Airway epithelial cell (primary cell): ENCODE measurements at places on chromosomes 6 and 20. TPM values are rescaled to one million over a fixed set of nuclear protein-coding genes. Genes with fewer than 3 reads are reported as not detected.

CTCFL gene
- total RNA-seq, result not detected in 2 replicates

SLC32A1 gene
- not detected in 2 replicates for total RNA-seq

DOK5 gene
- not detected in 2 replicates for total RNA-seq

BHLHE23 gene
- not detected in 2 replicates for total RNA-seq

PBOV1 gene
- not detected in 2 replicates for total RNA-seq

BANF2 gene
- not detected in 2 replicates for total RNA-seq

HLA-DPB1 gene
- 0.93 TPM in 1 of 2 replicates, not detected in the other for total RNA-seq

ZFAND3 gene
- 13.8 and 19.8 TPM in 2 replicates for total RNA-seq

APOBEC2 gene
- total RNA-seq, result 0.63 TPM in 1 of 2 replicates, not detected in the other

CALHM5 gene
- total RNA-seq, result under 0.01 and 0.07 TPM in 2 replicates

HLA-DPA1 gene
- not detected in 2 replicates for total RNA-seq

LY6G6C gene
- 1.5 and 3.7 TPM in 2 replicates for total RNA-seq

BPI gene
- total RNA-seq, result not detected in 2 replicates

RIPPLY2 gene
- not detected in 2 replicates for total RNA-seq

ZBTB12 gene
- 0.46 and 0.99 TPM in 2 replicates for total RNA-seq

ATP6V1G2 gene
- total RNA-seq, result 0.19 and 0.28 TPM in 2 replicates

CAGE1 gene
- total RNA-seq, result 0.07 and 0.37 TPM in 2 replicates

HCRTR2 gene
- total RNA-seq, result not detected in 2 replicates

PRPF6 gene
- total RNA-seq, result 38.0 and 43.2 TPM in 2 replicates

NINL gene
- total RNA-seq, result 3.0 and 3.7 TPM in 2 replicates

ADTRP gene
- total RNA-seq, result 1.3 and 1.8 TPM in 2 replicates

OTOR gene
- total RNA-seq, result not detected in 2 replicates
